ENCODE measurements at places on chromosomes 7 and 10. TPM values are rescaled to one million over a fixed set of nuclear protein-coding genes. Genes with fewer than 3 reads are reported as not detected.

The ARF5 gene
- polyA plus RNA-seq: 129 TPM

The ODAD2 gene
- 0.05 TPM for polyA plus RNA-seq

DNA sequence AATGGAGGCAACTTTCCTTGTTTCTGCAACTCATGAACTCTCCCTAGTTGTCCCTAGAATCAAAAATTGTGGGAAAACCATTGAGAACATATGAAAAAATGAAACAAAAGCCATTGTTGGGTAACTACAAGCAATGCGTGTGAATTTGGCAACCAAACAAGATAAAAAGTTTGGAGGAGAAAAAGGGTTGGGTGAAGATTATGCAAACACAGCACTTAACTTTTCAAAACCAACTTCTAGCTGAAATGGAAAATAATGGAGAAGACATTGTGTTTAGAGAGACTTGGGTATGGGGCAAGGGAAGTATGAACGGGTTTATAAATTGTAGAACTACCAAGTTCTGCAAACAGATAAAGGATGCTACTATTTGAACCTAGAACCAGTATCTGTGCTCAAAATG is 89.0 kb upstream of the SVIL start:
- DNase-seq: no peak

- DNase-seq: peak; percentile 22
These were observed 9.1 kb upstream of the SCART1 start for GRCh38 chr10:133444342-133445267.

DNA sequence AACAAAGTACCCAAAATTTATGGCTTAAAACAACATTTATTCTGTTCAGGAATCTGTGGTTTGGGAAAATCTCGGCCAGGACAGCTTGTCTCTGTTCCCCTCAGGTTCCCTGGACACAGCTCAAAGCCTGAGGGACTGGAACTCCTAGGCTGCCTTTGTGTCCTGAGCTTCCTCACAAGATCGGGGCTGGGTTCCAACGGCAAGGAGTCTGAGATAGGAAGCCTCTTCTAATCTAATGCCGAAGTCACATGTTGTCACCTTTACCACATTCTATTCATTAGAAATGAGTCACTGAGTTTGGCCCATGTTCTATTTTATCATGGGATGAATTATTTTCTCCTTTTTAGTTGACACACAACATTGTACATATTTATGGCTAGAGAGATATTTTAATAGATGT is 80.5 kb downstream of the ANKRD26 start:
- no peak for DNase-seq

- DNase-seq: no peak
These were observed 99.3 kb upstream of the THSD7A start for GRCh38 chr7:11931307-11931706.

GRCh38 chr10:51718804-51719291 is 19.5 kb upstream of the CSTF2T start:
- no peak for DNase-seq

DNA sequence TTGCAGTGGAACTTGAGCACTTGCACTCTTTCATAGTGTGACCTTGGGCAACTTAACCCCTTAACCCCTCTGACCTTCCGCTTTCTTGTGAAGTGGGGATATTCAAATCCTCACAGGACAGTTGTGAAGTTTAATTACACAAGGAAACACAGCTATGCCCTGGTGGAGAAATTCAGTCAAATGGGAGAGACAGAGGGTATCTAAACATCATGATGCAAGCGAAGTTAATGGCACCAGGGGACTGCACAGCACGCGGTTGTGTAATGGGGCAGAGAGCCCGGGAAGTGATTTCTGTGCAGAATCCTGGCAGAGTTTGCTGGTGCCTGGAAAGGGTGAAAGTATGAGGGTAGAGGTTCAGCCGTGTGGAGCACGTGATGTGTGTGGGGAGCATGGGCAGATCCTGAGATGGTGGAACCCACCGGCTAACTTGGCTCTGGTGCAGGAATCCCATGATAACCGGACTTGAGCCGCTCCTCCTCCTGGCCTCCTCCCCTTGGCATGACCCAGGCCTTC is 51.7 kb downstream of the SNX10 start:
- DNase-seq: peak; percentile 50

Data from right cardiac atrium (tissue), 5 donors.